ENCODE measurements at places on chromosomes 3 and 15.

DNA sequence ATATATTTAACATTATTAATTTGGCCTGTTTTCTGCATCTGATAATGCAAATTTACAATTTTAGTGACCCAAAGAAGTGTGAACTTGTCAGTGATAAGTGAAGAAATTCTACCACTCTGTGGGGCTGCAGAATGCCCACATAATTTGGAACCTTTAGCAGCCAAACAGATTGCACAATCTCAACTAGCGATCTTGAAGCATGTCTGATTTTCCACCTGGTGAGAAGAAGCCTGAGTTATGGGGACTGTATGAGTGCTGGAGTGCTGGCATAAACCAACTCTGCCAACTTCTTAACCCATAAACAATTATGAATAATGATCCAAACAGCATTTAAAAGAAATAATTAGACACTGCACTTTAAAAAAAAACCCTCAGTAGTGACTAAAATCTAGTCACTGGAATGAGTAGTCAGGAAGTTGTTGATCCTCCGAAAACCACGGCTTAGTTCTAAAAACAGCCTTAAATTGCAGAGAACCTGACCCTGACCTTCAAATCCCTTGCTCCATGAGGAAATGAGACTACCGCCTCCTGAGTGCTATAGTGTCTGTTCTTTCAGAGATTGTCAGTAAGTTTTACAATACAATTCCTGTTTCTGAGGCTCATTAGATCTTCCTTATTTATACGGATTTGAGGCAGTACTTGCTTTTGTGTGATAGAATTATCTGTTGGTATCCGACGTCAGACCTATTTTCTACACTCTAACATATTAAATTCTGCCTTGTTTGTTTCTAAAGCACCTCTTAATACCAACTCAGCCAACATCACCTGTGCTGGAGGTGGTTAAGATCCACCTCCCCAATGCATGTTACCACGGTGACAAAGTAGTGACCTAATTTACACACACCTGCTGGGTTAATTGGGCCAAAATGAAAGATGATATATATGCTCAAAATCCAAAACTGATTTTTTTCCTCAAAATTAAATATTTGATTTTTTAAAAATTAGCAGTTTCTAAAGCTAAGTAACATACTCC lies 267.7 kb downstream of the ZBTB20 start:
- DNase-seq: no peak

- no peak for DNase-seq
These were observed 12.2 kb downstream of the ZDHHC3 start for GRCh38 chr3:44963571-44964325.

DNA sequence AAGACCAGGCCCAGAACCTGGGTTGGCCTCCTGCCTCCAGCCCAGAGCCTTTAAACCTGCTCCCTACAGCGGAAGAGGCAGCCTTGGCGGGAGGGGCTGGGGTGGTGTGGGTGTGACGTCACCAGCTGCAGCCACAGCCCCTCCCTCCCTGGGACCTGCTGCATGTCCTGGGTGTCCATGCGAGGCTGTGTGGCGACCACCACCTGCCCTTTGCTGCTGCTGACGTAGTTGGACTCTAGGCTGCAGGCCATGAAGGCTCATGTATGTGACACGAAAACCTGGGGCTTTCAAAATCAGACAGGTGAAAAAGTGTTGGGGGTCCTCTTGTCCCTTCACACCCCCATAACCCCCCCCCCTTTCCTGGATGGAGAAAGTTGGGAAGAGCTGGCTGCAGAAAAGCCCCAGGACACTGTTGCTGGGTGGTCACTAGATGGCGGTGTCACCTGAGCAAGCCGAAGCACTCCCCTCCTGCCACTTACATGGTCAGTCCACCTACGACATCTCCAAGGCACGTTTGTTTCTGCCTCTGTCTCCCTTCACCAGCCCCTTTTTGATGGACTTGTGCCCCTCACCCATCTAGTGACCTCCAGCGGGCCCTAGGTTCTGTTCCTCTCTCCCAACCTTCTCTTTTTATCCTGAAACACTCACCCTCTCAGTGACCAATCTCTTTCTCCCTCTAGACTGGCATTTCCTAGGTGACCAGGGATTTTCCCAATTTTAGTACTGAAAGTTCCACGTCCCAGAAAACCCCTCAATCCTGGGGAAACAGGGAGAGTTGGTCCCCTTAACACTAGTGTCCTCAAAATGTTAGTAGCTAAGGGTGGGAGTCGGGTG lies 35.2 kb downstream of the SLC6A20 start:
- no peak for DNase-seq

DNA sequence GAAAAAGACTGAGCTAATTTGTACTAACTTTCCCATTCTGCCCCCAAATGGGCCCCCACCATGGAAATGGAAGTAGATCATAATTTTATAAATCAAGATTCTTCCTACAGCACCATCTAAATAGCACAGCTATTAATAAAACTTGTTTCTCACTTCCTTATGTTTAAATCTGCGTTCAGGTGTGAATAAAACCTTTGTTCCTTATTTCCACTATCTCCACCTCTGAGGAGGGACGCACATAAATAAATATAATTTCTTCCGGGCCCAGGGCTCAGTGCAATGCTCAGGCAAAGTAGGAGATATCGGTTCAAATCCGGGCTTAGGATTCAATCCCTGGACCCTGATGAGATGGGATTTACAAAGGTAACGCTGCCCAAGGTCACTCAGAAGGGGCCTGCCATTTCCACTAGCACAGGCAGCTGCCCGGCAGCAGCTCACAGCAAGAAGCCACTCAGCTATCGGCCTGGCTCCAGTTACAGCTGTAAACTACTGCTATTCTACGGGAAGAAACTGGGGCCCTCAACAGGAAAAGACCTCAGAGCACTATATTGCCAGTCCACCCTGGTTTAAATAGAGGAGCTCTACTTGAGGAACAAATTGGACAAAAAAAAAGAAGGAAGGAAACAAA lies 52.5 kb downstream of the FOXP1 start:
- no peak for DNase-seq

DNA sequence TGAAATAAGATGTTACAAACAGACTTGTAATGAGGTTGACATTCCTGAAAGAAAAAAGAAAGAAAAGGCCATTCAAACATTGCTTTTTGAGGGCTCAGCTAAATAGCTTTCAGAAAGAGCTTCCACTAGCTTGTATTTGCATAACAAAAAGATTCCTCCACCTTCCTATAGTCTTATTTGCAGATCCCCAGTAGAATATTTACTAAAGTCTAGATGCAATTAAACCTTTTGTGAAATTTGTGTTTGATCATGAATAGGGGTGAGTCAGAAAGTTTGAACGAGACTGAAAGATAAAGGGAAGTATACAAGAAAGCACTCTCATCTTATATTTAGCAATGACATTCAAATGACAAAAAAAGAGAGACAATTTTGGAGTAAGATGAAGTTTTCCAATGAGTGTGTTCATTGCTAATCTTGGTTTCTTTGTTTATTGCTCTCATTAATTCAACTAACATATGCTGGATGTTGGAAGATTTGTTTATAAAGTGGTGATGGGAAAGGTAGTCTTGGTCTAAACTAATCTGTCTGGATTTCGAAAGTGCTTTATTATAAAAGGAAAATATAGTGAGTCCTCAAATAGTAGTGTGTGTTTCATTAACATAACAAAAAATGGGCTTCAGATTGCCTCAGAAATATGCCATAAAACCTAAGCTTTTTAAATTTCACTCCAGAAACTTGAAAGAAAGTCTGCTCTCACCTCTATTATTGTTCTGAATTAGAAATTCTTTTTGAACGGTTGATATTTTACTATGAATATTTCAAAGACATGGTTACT lies 9.1 kb upstream of the CADPS start:
- DNase-seq: no peak

- DNase-seq: no peak
These were observed 17.7 kb downstream of the ACAA1 start for GRCh38 chr3:38119248-38119544.

GRCh38 chr3:4302747-4303146 lies 422 bp upstream of the SETMAR start:
- no peak for DNase-seq

- DNase-seq: no peak
These were observed at the start of gene LRRFIP2 for GRCh38 chr3:37174532-37175126. Gene LRRFIP2 (minus strand): TSS chr3:37174582. CDS start chr3:37148983, 25,599 bp downstream.

GRCh38 chr3:139751789-139752188 lies 74.0 kb upstream of the NMNAT3 start:
- no peak for DNase-seq

DNA sequence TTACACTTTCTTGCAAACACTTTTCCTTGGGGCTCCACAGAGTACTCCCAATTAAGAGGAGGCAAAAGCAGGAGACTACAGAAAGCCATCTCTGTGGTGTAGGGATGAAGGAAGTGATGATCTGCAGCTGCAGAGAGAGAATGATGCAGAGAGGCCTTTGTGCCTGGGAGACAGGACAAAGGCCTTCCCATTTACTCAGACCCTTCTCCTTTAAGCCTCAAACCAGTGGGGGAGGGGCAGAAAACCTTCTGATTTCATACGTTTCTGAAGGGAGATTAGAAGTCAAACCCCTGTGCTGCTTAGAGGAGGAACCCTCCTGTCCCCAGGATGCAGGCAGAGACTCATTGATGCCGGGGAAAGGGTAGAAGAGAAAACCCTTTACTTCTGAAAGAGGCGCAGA lies 130.8 kb downstream of the NEO1 start:
- no peak for DNase-seq

- no peak for DNase-seq
These were observed 3.5 kb downstream of the CCDC51 start for GRCh38 chr3:48436477-48436787.

DNA sequence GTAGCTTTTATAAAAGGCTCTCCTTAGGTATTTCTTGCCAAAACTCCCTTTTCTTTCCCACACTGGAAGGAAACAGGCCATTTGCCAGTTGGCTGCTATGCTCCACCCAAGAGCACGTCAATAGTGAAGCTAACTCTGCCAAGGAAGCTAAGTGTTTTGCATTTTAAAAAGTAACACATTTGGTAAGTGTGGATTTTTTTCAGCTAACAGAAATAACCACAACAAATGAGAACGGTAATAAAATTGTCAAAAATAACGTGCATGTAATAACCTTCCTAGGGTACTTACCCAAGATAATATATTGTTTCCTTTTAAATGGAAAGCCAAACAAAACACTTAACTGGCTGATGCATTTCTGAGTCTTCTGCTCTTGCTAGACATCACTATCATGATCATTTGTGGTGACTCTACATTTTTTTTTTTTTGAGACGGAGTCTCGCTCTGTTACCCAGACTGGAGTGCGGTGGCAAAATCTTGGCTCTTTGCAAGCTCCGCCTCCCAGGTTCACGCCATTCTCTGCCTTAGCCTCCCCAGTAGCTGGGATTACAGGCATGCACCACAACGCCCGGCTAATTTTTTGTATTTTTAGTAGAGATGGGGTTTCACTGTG lies 4.6 kb downstream of the DPP8 start:
- no peak for DNase-seq

GRCh38 chr3:194488055-194488742 lies 1.4 kb upstream of the ATP13A3 start:
- no peak for DNase-seq

DNA sequence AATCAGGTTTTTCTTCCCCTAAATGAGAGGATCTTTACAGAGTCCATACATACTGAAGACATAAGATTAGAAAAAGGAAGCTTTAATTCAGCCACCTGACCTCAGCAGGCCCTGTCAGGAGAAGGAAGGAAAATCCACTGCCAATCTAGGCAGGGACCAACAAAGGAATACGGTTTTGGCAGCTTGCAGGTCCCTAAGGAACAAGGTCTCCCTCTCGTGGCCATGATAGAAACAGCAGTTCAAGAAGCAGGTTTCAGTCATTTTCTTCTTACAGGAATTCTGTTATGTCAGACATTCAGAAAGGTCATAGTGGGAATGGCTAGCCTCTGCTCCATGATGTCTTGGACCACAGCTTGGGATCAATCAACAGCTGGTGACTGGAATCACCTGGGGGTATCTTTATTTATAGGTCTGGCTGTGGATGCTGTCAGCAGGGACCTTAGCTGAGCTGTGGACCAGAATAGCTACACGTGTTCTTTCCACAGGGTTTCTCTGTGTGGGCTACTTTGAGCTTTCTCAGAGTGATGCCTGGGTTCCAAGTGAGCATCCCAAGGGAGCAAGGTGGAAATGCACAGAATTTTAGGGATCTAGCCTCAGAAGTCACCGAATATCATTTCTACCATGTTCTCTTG lies 9.4 kb upstream of the CMSS1 start:
- DNase-seq: no peak

DNA sequence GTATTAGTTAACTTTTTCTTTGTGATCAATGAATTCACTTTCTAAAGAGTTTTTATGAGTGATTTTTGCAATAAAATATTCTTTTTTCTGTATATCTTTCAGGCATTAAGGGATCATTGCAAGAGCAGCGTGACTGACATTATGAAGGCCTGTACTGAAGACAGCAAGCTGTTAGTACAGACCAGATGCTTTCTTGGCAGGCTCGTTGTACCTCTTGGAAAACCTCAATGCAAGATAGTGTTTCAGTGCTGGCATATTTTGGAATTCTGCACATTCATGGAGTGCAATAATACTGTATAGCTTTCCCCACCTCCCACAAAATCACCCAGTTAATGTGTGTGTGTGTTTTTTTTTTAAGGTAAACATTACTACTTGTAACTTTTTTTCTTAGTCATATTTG lies 24.4 kb downstream of the SELENOT start:
- no peak for DNase-seq

- no peak for DNase-seq
These were observed 554.4 kb downstream of the IGSF11 start for GRCh38 chr3:118480101-118480860.

DNA sequence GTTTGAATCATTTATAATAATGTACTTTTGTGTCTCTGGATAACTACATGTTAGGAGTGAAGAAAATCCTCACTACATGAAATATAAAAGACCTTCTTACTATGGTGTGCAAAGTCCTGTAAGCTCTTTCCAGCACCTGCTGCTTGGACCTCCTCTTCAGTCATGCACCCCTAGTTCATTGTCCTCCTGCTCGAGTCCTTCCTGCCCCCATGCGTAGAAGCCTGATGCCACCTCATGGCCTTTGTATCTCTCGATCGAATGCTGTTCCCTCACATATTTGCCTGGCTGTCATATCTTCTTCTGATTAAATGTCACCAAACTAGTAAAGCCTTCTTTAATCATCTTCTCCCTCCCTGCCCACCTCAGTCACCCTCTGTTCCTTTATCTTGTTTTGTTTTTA lies 49.9 kb upstream of the SUCLG2 start:
- DNase-seq: no peak

GRCh38 chr3:71690341-71690841 lies 34.8 kb downstream of the EIF4E3 start:
- no peak for DNase-seq

DNA sequence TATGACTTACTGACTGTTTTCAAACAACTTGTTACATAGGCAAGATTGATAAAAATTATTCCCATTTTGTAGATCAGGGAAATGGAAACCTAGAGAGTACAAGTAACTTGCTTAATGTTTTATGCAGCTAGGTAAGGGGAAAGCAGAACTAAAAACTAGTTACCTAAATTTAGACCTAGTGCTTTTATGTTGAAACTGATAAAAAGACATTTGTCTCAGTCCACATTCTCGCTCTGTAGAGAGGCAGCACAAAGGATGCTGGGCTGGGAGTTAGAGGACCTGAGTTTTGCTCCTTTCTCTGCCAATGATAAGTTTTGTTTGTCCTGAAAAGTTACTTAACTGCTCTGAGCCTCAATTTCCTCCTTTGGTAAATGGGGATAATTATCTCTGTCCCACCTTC lies 17.4 kb downstream of the TIMP4 start:
- DNase-seq: no peak

- DNase-seq: no peak
These were observed 3.9 kb downstream of the RRP9 start for GRCh38 chr3:51937611-51938450.

Measured in cortex of kidney (tissue), 1 donor.